ENCODE measurements at places on chromosomes 6 and 20.
A peak's percentile ranks its signal among the peaks of the same experiment; 100 is the strongest.

- no peak for DNase-seq
Observed at GRCh38 chr6:12649325-12649724, 67.2 kb upstream of the PHACTR1 start.

DNA sequence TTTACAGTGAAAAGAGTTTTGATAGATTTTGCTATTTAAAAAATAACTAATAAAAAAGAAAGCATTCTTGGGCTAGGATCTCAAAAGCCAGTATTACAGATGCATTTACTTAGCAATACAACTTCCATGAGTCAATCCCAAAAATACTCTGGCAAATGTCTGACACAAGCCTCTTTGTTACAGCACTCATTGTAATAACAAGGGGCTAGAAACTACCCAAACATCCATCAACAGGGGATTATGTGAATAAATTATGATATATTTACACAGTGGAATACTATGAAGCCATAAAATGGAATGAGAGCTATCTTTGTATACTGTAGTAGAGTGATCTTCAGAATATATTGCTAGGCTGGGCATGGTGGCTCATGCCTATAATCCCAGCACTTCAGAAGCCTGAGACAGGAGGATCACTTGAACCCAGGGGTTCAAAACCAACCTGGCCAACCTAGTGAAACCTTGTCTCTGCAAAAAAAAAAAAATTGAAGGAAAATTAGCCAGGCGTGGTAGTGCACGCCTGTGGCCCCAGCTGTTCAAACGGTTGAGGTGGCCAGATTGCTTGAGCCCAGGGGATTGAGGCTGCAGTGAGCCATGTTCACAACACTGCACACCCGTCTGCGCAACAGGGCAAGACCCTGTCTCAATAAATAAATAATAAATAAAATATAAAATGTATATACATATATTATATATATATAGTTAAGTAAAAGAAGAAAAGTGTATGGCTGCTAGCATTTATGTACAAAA lies 34.7 kb upstream of the TOP1 start:
- peak; percentile 24 for DNase-seq

- peak; percentile 88 for DNase-seq
Observed at GRCh38 chr6:26554697-26555504, 16.7 kb downstream of the HMGN4 start.

- no peak for DNase-seq
Observed at GRCh38 chr20:21137078-21137477, 11.2 kb downstream of the KIZ start.

- DNase-seq, result no peak
Observed at GRCh38 chr20:24617757-24618450, 148.5 kb downstream of the SYNDIG1 start.

DNA sequence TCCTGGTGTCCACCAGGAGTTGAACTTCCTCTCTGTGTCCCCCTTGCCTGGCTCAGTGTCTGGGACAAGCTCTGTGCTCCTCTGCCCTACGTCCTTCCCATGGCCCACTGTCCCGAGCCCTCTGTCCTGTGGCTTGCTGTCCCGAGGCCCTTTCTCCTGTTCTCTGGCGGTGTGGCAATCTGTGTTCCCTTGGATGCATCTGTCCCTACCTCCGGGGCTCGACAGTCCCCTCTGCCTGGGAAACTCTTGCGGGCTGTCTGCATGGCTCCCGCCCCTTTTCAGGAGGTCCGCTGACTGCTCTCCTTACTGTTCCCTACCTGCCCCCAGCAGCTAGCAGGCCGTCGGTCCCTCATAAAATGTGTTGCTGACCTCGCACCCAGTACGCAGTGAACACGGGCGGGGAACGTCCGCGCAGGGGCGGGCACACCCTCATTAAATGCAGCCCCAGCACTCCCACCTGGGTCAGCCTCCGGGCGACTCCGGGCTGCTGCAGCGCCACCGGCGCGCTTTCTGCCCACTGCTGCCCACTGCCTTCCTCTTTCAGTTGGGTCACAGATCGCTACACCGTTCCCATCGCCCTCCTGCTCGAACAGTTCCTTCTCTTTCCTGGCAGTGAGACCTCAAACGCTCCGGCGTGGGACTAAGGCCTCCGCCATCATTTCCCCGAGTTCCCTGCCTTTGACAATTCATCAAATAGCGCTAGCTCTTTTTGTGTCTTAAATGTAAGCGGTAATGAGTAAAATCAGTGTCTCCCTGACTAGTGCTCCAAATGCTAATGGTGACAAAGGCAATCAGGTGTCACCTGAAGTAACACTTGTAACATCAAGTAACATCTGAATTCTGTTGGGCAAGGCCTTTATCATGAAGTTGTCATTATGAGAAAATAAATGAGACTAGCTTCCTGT lies 60.5 kb downstream of the RSPH3 start:
- DNase-seq, result no peak

DNA sequence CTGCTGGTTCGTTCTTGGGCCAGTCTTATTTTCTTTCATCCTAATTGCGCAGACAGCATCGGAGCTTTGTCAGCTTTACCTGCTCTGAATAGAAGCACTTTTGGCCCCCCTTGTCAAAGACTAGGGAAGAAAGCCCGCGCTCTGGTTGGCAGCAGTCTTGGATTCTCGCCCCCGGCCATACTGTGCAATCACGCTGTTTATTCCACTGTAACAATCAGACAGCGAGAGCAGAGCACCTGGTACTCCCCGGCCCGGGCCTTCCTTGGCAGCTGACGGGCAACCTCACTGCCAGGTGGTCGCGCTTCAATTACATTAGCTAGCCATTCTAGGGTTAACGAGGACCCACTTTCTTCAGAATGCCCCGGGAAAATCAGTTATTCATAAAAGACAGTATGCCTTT lies 72.6 kb downstream of the INSM1 start:
- DNase-seq, result no peak

DNA sequence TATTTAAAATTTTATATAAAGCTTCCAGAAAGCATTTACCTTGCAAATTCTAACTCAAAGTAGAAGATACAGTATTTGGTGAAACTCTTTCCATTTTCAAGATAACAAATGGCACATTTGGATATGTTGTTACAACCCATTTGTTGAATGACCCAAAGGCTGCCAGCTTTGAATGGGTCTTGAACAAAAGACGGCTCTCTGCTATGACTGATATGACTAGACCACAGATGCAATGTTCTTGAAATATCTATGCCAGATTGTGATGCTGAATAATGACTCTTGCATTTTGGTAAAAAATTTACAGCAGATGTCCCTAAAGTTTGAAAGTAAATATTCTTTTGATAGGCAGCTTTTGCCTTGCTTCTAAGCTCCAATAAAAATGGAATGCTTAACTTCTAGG lies 99.6 kb downstream of the HTR1B start:
- DNase-seq, result no peak

DNA sequence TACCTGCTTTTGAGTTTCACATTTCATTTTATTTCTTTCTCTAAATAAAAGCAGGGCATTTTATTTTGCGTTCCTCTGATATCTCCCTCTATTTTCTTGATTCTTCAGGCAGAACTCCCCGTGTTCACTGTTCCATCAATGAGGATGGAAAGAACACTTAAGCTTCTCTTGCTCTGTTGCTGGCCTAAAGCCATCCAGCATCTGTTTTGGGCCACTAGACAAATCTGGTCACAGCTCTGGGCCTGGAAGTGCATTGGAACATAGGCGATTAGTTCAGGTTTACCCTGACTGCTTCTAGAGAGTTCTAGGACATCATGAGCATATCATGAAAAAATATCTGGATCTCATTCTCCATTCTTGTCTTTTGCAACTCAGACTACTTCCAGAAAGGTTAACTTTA lies 611.2 kb downstream of the UTRN start:
- no peak for DNase-seq

- DNase-seq, result no peak
Observed at GRCh38 chr6:72595812-72596211, 26.1 kb upstream of the KCNQ5 start.

DNA sequence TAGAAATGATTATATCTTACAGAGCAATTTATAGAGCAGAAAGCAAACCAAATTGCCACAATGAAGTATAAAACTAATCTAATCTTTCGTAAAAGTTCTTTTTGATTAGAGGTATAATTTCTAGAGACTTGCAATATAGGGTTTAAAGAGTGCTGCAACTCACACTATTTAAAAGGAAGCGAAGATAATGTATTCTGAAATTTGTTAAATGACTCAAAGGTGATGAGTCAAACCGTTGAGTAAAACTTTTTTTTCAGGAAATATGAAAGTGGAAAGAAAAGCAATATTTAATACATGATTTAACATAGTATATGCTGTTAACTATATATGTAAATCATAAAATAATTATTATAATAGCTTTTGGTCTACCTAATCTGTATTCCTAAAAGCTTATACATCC lies 133.6 kb downstream of the SYNE1 start:
- DNase-seq, result no peak

DNA sequence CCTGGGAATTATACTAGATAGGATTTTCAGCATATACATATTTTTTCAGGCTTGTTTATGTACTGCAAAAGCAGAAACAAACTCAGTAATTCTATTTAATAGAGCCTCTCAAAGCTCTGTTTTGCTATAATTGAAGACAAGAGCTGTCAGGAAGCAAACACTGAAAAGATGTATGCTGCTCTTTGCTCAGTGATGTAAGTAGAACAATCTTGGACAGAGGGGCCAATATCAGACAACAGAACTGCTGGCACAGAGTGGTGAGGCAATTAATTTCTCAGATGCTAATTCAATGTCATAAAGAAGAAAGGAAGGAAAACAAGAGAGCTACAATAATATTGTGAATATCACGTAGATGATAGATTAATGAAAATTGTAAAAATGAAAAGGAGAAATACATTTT lies 663.3 kb upstream of the ADGRB3 start:
- no peak for DNase-seq

DNA sequence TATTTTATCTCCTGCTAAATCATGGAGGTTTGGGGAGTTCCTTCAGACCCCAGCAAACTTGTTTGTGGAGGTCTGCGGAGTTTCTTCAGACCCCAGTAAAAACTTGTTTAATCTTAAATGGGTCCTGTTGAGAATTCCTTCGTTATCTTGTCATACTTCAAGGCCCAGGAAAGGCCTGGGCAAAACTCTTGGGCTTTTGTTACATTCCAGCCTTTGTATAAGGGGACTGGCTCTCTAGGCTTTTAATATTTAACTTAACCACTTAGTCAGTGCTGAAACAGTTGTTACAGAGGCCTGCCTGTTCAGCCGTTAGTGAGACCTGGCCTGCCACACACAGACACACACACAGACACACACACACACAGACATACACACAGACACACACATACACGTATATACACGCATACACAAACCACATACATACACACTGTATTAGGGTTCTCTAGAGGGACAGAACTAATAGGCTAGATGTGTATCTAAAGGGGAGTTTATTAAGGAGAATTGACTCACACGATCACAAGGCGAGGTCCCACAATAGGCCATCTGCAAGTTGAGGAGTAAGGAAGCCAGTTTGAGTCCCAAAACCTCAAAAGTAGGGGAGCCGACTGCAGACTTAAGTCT lies 21.3 kb upstream of the CST3 start:
- DNase-seq, result no peak

GRCh38 chr6:112899541-112899940 lies 552.4 kb downstream of the RFPL4B start:
- no peak for DNase-seq

- no peak for DNase-seq
Observed at GRCh38 chr20:3839328-3839727, 7.3 kb upstream of the MAVS start.
